ENCODE measurements at places on chromosomes 11 and 22.

- DNase-seq: no peak
Observed at GRCh38 chr11:69210310-69211035, 54.7 kb downstream of the SMIM38 start.

- peak; percentile 89 for DNase-seq
Observed at GRCh38 chr11:118883368-118884071, at the start of gene CXCR5. TSS of gene CXCR5 (plus strand) at chr11:118883892. CDS start at chr11:118883942, 50 bp downstream.

- DNase-seq: no peak
Observed at GRCh38 chr11:924406-925157, 1.1 kb upstream of the AP2A2 start.

GRCh38 chr11:64717268-64717578 lies 5.8 kb downstream of the NRXN2 start:
- DNase-seq: no peak

- no peak for DNase-seq
Observed at GRCh38 chr22:42509548-42509947, 10.0 kb downstream of the RRP7A start.

DNA sequence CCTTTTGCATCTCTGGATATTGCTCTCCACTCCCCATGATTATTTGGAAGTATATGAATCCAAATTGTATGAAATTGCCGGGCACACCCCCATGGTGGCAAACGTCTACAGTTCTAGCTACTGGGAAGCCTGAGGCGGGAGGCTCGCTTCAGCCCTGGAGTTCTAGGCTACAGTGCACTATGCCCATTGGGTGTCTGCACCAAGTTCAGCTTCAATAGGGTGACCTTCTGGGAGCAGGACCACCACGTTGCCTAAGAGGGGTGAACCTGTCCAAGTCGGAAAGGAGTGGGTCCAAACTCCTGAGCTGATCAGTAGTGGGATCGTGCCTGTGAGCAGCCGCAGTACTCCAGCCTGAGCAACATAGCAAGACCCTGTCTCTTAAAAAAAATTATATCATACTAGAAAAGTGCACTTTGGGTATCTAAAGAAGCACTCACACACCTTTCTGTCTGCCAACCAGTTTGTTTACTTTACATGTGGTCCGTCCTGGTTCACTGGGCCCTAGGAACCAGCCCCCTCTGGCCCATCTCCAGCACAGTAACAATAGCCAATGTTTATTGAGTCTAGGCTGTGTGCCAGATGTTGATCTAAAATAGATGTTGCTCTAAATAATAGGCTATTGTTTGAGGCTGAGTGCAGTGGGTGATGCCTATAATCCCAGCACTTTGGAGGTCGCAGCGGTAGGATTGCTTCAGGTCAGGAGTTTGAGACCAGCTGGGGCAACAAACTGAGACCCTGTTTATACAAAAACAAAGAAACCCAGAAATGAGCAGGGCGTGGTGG lies 16.4 kb upstream of the KAT5 start:
- DNase-seq: no peak

DNA sequence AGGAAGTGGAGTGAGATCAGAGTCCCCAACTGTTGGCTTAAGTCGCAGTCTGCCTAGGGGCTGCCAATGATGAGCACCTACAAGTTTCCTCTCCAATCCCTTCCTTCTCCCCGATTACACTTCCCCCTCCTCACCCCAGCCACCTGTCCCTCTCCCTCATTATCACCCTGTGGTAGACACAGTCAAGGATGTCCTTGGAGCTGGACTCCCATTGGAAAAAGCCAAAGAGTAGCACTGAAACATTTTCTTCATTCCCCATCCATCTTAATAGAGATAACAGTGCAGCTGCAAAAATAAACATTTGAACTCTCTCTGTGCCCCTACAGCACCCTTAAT lies 146.2 kb downstream of the DBX1 start:
- DNase-seq: no peak

GRCh38 chr11:72321381-72321996 lies 77.5 kb upstream of the PHOX2A start:
- DNase-seq: no peak

- DNase-seq: no peak
Observed at GRCh38 chr22:42613872-42614301, 796 bp downstream of the POLDIP3 start.

DNA sequence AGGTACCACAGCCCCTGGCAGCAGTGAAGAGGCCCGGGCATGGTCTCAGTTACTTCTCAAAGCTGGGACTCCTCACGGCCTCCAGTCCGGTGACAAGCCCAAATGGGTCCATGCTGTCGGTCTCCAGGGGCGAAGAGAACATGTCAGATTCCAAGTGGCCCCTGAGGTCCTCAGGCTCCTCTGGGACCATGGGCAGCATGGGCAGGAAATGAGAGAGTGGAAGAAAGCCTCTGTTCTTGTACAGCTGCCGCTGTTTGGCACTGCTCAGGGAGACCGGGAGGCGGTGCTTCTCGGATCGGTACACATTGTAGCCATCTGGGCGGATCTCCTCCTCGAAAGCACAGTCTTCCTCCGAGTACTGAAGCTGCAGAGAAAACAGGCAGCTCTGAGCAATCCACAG lies 4.6 kb downstream of the FGF19 start:
- DNase-seq: no peak

DNA sequence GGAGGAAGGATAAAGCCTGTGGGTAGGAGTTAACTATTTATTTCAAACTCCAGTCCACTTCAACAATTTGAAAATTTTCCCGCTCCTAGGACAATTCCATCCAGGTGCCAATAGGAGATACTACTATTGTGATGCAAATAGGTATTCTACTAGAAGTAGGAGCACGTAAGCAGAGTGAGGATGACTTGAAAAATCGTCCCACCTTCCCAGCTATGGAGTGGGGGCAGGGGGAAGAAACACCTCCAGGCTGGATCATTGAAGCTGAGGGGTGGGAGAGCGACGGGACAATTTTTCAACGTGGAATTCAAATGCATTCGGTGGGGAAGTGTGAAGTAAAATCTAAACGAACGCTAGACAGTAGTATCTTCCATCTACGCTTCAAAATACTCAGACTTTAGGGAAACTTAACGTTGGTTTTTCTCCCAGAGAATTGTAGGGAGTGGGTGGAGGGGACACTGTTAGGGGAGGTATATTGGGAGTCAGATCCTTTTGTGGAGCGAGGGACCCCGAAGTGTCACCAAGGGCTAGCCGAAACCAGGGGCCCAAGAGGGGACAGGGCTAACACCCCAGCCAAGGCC lies 523 bp upstream of the ARHGAP42 start:
- DNase-seq: no peak

DNA sequence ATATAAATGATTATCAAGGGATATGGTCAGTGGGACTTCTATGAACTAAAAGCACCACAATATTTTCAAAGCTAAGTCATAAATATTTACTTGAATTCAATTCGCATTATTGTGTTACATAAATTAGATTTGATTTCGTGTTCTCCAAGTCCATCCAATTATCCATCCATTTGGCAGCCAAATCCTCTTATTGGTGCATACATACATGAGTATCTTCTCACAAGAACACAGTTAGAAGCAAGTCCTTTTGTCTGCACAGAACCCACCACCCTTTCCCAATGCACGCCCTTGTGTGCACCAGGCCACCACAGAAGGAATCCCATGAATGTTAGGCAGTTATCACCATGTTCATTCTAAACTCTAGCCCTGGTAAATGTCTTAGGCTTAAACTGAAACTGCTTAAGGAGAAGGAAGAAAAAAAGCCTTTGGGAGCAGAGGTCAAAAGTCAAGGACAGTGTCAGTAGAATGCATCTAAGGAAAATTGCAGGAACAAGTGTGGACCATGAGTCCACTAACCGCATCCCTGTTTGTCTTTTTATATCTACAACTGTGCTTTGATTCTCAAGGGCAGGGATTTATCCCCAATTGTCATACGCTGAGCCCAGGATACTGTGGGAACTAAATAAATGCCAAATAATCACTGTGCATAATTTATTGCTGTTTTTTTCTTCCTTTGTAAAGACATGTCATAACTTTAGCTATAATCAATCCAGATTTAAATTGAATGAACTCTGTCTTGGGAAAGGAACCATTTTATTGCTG lies 108.2 kb upstream of the DDI1 start:
- DNase-seq: no peak

- DNase-seq: no peak
Observed at GRCh38 chr11:129655247-129655832, 160.3 kb upstream of the TMEM45B start.

DNA sequence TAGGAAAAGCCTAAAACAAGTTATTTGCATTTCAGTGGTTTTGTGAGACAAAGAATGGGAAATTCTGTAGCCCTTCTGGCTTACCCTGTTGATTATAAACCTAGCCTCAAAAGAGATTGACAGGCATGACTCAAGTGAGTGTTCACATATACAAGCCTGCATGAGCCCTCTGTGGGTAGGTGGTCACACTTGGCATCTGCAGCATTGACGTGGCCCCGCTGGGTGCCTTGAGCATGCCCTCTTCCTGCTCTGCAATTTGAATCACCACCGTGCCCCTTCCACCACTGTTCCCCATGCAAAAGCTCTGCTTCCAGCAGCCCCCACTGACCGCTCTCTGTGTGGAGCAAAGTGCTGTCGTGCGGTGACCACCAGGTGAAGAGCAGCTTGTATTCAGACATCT lies 21.0 kb upstream of the ADSL start:
- no peak for DNase-seq

DNA sequence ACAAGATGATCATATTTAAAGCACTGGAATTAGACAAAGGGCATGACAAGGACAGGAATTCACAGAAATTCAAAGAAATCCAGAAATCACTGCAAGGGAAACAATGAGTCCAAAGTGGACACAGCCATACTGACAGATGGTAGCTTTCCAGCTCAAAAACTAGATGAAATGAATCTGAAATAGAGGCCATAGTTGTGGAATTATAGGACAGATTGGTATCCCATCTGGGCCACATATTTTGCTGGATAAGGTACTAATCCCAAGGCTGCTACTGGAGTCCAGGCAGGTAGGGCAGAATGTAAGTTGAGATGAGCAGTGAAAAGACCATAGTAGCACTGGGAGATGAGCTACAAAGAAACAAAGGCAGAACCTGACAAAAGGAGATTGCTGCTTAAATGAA lies 258.3 kb upstream of the ANO3 start:
- DNase-seq: no peak

- no peak for DNase-seq
Observed at GRCh38 chr11:32464078-32464477, 28.7 kb upstream of the WT1 start.

GRCh38 chr11:134055029-134055428 lies 13.8 kb upstream of the JAM3 start:
- DNase-seq: no peak

- DNase-seq: peak; percentile 32
Observed at GRCh38 chr11:5476186-5476819, 12.2 kb upstream of the OR52D1 start.

- DNase-seq: no peak
Observed at GRCh38 chr11:57913715-57914704, 109.7 kb upstream of the OR9Q1 start.

DNA sequence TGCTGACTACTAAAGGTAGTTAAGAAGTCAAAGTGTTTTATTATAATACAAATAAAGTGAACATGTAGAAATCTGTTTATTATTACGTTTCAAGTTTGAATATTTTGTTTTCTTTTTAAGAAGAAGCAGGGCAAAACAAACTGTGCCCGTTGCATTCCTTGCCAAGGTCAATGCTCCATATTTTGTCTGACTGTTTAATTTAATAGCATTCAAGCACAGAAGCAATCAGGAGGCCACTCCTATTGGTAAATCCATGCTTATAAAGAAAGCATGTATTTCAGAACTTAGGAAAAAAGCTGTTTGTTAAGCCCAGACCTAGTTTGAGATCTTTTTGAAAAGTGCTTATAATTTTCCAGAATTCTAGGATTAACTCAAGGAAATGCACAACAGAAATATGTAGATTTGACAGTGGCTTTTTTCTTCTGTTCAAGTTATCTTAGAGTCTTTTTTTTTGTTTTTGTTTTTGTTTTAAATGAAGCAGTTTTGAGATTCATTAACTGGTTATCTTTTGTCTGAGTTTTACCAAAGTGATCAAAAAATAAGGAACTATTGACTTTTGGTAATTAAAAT lies 51.7 kb downstream of the ARHGAP42 start:
- DNase-seq: no peak

GRCh38 chr11:125173556-125173955 lies 9.0 kb downstream of the PKNOX2 start:
- DNase-seq: no peak

Measured in naive B cell (primary cell).